ENCODE measurements at places on chromosomes 12 and 14.

DNA sequence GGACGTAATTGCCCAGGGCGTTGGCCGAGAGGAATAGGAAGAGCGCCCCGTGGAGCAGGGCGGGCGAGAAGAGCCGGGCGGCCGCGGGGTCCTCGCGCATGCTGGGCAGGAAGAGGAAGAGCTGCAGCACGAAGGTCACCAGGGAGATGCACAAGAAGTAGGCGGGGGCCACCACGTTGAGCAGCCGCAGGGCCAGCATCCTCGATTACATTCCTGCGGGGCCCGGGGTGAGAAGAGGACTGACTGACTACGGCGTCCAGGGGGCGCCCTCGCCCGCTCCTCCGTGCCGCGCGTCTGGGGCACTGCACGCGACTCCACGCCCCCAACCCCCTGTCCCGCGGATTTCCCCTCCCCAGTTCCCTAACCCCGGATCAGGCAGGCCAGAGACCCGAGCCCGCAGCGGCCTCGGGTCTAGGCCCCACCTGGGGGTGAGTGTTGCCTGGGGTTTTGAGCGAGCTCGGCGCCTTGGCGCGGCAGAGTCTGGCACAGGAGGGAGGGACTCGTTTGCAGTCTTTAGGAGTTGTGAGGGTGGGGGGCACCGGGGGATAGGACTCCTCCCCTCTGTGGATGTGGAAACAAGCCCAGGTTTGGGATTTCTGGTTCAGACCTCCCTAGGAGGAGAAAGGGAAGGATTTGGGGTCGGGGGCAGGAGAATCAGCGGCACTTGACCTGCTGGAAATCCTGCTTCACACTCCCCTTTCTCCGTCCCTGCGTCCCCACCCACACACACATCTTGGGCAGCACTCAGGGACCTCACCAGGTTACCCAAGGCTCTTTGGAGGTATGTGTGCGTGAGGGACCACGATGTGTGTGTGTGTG, 1.8 kb downstream of the ZDHHC22 start:
- DNase-seq = peak; percentile 60

DNA sequence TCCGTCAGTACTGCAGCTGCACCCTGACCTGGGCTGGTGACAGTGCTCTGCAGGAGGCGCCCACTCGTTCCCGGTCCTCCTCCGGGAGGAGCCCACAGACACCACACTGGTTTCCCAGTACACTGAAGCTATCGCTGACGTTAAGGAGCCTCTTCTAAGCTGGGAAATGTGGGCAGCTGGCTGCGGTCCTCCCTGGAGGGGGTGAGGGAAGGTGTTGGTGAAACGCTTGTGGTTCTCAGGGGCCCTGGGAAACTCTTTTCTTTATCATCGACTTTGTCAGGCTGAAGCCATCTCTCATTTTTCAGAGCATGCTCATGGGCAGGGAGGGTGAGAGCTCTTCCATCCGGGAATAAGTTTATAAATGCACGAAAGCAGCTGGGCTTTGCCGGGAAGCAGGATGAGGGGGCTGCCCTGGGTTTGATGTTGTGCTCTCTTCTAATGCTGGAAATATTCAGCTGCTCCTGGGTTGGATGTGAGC, 176.0 kb downstream of the CHST11 start:
- no peak for DNase-seq

DNA sequence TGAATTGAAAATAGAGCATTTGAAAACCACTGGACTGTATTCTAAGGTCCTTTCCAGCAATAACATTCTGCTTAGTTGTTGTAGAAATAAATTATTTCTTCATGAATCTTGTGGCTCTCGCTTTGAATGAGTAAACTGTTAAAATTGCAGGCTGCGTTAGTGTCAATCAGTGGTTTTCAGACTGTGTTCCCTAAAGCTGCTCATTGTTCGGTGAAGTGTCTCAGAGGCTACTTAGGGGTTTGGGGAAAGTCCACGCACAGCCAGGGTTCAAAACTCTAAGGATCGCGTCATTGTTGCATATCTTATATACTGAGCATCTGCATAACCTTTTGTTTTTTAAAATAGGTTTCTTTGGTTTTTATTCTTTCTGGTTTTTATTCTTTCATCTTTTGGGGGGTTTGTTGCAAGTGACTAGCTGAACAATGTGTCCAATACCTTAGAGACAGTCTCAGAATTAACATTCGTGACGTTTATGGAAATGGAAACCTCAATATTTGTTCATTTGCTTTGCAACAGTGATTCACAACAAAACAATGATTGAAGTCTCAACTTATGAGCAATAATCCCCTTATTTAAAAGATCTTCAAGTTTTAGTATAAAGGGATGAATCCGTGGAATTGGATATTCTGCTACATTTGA, 108.1 kb downstream of the TTLL5 start:
- no peak for DNase-seq

- no peak for DNase-seq
These were observed 40.9 kb downstream of the KCTD10 start for GRCh38 chr12:109436188-109436560.

DNA sequence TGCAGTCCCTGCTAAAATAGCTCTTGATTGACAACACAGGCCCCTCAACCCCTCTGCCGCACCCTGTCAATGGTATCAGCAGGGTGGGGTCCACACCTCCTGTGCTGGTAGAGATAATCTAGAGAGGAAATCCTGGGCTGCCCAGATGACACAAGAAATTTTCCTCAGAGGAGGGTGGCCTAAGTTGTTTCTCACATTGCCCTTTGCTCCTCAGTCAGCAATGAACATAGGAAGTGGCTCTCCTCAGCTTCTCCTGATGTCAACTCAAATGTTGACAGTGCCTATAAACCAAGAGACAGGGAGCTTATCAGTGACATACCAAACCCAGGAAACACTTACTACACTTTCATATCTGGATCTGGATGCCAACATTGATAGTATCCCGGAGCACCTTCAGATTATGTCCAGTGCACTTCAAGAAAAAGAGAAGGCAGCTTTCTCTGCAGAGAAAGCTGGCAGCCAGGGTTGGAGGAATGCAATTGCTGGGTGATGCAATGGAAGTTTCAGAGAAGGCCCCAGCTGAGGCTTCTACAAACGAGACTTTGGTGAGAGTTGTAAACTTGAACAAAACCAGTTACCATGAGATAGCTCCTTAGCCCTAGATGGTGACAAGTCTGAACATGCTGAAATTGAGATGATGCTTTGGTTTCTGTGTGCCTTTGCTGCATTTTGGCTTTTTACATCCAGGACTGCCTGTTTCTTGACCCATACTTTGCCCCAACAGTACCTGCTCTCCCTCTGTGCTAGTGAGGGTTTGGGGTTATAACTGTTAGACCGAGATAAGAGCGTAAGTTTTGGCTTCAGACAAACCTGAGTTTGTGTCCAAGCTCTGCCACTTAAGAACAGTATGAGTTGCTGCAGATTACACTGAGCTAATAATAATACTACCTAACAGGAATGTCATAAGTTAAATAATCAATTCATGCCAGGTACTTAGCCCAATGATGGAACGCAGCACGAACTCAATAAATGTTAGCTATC, 183.5 kb downstream of the NUAK1 start:
- no peak for DNase-seq

DNA sequence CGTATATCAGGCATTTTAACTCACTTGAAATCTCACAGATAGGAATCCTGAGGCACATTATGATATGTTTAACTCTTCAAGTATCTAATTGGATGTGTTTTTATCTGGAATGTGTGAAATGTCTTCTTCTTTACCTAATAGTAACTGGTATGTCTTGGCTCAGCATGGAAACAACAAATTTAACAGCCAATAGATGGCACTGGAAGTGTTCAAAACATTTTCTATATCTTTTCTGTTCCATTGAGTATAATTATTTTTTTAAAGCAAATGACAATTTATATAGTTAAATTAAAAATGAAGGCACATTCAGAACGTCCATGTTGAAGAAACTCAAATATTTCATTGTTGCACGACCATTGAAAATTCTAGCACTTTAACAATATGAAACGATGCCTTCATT, 164.6 kb upstream of the SLC16A7 start:
- no peak for DNase-seq

DNA sequence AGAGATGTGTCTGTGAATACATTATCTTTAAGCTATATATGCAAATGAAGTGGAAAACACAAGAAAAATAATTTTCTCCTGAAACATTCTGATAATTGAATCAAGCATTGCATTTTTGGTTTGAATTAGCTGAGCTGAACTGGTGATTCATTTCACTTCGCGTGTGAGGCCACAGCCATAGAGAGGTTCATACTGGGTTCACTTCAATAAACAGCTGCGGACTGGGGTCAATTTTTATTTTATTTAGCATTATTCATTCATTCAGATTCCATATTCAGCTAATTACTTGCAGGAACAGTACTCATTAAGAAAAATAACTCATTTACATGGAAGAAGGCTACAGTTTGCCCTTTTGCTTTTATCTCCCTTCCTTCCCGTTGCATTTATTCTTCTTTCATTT, 195.2 kb upstream of the LRIG3 start:
- DNase-seq = no peak

GRCh38 chr12:11762723-11763326, 113.4 kb downstream of the ETV6 start:
- peak; percentile 39 for DNase-seq

DNA sequence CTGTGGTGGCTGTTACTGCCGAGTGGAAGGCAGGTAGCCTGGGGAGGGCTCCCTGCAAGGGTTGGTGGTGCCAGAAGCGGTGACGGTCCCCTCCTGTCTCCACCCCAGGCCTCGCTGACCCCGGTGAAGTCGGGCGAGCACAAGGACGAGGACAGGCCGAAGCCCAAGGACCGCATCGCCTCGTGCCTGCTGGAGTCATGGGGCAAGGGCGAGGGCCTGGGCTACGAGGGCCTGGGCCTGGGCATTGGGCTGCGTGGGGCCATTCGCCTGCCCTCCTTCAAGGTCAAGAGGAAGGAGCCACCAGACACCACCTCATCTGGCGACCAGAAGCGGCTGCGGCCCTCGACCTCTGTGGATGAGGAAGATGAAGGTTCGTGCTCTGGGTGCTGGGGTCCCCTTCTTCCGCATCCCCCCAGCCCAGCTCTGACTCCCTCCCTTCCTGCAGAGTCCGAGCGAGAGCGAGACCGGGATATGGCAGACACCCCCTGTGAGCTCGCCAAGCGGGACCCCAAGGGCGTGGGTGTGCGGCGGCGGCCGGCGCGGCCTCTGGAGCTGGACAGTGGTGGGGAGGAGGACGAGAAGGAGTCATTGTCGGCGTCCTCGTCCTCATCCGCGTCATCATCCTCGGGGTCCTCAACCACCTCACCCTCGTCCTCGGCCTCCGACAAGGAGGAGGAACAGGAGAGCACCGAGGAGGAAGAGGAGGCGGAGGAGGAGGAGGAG, 13.3 kb downstream of the SETD1B start:
- no peak for DNase-seq

- DNase-seq = peak; percentile 5
These were observed 310.2 kb downstream of the APAF1 start for GRCh38 chr12:98955284-98955683.

DNA sequence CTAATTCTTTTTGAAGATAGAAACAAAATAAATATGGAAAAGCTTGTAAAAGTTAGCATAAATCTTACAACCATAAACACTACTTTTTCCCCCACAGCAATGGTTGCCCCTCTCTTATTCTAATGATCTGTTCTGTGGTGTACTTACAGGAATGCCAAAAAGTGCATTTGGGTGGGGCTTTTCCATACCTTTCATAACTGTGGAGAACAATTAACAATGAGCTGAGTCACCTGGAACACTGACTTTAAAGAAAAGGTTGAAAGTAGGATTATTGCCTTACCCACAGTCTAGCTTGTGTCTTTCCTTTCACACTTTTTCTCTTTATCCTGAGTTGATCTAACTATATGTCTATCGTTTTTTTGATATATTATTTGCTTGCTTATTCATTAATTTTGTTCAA, 86.9 kb downstream of the TPH2 start:
- no peak for DNase-seq

Data from activated naive CD4-positive, alpha-beta T cell treated with anti-CD3 and anti-CD28 coated beads for 36 hours (primary cell).